Astrocyte of the spinal cord (primary cell): ENCODE measurements at places on chromosomes 16 and 17.

DNA sequence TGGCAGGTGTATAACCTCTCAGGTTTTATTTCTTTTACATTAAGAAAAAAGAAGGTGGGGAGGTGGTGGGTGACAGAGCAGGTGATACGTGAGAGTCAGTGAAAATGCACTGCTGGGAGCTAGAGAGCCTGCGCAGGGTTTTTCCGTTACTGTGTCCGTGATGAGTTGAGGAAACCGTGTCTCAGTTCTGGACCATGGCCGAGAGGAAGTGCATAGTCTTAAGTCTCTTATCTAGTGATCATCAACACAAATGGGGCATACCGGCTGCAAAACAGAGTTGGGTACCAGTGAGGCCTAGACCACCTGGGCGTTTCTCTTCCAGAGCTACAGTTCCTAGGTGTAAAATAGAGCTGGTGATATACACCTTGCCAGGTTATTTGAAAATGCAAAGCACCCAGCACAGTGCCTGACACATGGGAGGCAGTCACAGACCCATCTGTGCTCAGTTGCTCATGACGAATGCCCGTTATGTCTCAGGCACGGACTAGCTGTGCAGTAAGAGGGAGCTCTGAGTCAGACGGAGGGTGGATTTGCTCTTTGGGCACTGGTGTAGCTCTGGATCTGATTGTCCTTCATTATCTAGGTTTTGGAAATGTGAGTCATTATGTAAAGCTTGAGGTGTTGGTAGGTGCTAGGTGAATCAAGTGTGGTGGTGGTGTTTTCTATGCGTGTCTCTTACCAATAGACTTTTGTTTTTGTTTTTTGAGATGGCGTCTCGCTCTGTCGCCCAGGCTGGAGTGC, 60.9 kb downstream of the RPTOR start:
- no peak for DNase-seq

GRCh38 chr16:80894091-80894490, 89.7 kb upstream of the CDYL2 start:
- no peak for DNase-seq

DNA sequence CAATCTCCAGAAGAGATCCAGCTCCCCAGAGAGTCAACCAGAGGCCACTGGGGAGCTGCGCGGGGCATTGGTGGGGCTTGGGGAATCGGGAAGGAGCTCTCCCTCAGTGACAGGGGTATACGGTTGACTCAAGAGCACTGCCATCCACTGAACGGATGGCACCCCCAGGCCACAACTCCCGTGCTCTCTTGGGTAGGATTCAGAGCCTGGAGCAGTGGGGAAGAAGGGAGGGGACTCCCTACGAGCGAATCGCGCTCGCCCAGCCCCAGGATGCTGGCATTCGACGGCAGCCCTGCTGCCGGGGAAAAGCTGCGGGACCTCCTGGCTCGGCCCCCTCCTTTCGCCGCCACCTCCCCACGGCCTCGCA, 473 bp upstream of the TPPP3 start:
- DNase-seq, result no peak

DNA sequence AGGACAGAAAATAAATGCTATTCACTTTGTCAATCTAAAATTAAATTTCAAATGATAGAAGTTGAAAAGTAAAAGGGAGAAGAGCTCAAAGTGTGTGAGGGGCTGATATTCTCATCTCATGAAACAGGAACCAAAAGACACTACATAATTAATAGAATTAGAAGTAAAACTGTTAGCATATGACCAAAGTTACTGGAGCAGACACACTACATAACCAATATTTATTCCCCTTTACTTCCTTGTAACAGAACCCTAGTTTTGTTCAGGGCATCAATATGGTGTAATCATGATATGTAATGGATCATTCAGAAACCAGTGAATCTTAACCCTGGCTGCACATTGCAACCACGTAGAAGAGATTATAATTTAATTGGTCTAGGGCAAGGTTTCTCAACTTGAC, 109.5 kb upstream of the SIAH1 start:
- no peak for DNase-seq

GRCh38 chr16:10728003-10728887, 15.4 kb upstream of the NUBP1 start:
- DNase-seq, result no peak

DNA sequence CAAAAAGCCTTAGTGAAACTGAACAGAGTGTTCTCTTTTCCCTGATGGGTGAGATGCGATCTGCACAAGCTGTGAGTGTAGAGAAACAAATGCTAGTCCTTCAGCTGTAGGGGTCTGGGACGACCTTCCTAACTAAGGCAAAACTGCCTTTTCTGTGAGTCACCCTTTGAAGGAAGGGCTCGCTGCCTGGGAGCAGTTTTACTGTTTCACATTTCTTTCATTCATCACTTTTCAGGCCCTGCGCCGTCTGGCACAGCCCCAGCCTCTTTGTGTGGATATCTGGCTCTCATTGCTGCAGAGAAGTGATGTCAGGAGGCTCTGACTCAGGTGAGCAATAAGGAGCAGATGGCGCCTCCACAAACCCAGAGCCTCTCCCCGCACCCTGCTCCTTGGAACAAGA, 57.4 kb downstream of the HS3ST3A1 start:
- DNase-seq, result peak; percentile 99

GRCh38 chr16:72220875-72221629, 49.1 kb upstream of the PMFBP1 start:
- DNase-seq, result no peak

DNA sequence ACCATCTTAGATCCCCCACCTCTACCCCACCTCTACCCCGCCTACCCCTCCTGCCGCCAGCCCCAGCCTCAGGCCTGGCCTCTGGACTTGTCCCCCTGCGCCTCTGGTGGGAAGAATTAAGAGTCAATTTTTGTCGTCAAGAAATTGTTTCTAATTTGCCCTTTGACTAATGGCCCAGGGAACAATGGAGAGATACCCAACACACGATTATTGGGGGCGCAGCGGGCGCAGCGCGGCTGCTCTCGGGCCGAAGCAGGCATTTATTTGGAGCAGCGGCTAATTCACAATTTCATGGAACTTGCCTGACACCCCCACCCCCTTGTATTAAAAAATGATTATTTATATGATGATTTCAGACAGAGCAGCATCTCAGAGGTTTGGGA, 4.4 kb upstream of the BAHCC1 start:
- no peak for DNase-seq

- no peak for DNase-seq
These were observed 37.8 kb downstream of the RGS9 start for GRCh38 chr17:65174974-65175373.

DNA sequence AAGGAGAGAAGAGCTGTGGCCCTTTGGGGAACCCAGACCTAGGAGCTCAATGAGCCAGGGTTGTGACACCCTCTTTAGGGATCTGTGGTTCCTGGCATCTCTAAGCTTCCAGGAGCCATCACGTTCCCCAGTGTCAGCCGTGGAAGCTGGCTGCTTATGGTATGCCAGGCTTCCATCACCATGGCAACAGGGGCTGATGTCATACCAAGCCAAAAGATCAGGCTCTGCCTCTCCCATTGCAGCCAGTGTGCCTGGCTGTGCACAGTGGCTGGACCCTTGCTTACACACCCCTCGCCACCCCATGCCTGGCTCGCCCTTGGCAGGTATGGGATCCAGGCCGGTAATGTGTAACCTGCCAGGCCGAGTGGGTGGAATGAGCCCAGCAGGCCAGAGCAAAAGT, 91.1 kb downstream of the SSH2 start:
- peak; percentile 22 for DNase-seq

DNA sequence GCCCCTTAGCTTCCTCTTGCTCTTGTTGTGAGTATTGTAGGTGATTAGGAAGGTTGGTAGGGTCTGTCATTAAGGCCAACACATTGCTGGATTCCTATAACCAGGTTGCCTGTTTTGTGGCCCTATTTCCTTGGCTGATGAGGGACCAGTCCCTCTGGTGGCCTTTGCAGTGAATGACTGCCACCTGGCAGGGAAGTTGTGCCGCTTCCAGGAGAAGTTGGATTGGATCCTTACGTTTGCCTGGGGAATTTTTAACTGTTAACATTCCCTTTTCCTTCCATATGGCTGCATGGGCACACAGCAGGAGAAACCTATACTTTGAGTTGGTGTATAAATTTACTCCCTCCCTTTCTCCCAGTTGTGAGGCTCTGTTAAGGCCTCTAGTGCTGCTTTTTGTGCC, 32.4 kb downstream of the LCMT1 start:
- no peak for DNase-seq

GRCh38 chr16:72609933-72610332, 438.0 kb upstream of the PMFBP1 start:
- no peak for DNase-seq

- peak; percentile 66 for DNase-seq
These were observed 6.6 kb downstream of the NHERF2 start for GRCh38 chr16:2033057-2033908.

DNA sequence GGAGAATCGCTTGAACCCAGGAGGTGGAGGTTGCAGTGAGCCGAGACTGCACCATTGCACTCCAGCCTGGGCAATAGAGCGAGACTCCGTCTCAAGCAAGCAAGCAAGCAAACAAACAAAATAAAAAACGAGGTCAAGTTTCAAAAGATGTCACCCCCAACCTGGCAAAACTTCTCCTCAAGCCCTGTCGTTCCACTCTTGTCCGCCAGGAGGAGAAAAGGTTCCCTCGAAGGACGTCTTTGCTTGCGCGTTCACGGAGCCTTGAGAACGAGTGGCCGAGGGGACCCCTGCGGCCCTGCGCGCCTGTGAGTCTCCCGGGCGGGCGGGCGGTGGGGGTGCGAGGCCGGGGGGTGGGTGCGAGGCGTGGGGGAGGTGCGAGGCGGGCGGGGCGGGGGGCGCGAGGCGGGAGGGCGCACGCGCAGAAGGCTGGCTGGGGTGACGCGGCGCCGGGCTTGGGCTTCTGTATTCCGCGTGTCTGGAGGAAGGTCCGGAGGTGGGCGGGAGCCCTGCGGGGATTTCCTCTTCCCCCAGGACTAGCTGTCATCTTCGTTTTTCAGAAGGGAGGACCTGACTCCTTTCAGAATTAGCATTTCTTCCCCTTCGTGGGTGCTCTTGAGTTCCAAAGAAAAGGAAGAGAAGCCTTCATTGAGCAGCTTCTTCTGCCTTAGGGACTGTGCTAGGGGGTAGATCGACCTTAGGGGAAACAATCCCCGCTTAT, 3.7 kb downstream of the SLC52A1 start:
- peak; percentile 70 for DNase-seq

DNA sequence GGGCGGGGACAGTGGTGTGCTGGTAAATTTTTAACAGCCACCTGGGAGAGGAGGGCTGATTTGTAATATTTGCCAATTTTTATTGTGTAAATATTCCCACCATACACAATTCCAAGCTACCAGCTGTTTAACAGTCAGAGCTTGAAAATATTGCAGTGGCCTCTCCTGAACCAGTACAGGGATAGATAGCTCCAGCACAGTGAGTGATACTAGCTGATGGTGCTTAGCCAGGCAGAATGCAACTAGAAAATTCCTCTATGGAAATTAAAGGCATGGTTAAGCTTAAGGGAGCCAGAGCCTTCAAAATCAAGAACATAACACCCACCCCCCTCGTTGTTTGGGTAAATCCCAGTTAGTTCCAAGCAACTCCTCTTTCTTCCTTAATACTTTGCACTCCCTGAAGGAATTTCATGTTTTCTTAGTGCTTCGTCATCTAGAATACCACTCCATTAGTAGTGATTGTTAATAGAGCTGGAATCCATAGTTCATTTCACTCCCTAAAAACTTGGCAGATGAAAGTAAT, 96.6 kb downstream of the CYB561 start:
- DNase-seq, result peak; percentile 46

DNA sequence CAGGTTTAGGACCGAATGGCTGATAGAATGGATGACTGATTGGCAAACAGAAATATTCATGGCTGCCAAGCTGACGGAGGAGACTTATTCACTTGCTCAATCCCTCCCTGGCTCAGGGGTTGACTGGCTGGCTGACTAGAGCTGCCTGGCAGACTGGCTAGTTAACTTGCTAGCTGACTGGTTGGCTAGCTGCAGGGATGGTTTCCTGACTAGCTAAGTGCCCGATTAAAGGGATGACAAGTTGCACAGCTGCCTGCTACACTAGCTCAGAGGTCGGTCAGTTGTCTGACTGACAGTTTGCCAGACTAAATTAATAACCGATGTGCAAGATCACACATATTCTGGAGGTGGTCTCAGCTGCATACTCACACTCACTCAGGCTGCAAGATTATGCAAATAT, 1208.4 kb upstream of the CDH8 start:
- DNase-seq, result no peak

GRCh38 chr17:21679256-21680146, 12.8 kb upstream of the KCNJ18 start:
- no peak for DNase-seq

- no peak for DNase-seq
These were observed 49.9 kb downstream of the MAP1LC3B start for GRCh38 chr16:87441886-87442580.

GRCh38 chr16:89152831-89153700, 18.5 kb upstream of the CDH15 start:
- DNase-seq, result no peak

DNA sequence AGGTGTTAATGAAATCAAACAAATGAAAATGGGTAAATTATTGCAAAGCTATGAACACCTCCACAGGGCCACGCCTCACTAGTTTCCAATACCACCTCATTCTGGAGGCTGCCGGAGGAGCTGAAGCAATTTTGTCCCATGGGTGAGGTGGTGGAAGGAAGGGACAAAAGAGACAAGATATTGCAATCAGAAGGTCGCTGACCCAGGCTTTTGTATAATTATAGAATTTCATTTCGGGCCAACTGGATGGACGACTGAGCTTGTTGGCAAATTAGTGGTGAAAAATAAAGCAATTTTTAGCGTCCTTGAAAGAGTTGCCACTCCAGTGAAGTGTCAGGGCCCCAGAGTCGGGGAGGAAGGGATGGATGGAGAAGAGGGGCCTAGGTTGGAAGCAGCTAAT, 147.9 kb downstream of the CYLD start:
- DNase-seq, result no peak

- peak; percentile 47 for DNase-seq
These were observed 38.0 kb downstream of the TTC19 start for GRCh38 chr17:16037636-16038035.

GRCh38 chr17:82282239-82283207, 9.0 kb upstream of the CSNK1D start:
- no peak for DNase-seq

GRCh38 chr16:78258375-78259065, 159.1 kb downstream of the WWOX start:
- DNase-seq, result no peak

DNA sequence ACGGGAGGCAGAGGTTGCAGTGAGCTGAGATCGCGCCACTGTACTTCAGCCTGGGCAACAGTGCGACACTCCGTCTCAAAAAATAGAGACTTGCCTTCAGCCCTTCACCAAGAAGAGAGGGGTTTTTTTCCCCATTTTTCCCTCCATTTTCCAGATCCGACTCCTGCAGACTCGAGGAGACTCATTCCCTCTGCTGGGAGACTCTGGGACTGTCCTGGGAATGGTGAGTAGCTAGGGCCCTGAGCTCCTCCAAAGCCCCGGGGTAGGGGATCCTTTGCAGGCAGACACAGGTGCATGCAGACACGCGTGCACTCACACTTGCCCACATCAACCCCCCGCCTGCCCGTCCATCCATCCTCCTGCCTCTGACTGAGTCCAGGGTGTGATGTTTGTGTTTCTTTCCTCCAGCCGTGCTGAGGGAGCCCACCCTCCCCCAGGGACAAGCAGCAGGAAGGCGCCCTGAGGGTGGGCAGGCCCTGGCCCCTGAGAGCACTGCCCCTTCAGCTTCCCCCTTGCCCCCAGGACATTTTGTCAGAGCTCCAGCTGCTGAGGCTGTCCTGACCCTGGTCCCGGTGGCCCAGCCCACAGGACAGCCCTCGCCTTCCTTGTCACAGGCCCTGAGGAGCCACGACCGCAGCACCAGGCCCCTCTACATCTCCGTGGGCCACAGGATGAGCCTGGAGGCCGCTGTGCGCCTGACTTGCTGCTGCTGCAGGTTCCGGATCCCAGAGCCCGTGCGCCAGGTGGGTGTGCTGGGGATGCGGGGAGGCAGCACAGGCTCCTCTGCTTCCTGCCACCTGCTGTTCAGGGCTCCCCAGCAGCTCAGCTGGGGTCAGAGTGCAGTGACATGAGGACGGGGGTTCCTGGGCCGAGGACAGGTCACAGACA, 10.2 kb downstream of the ENDOV start:
- no peak for DNase-seq
